Tibial artery (tissue), 4 donors: ENCODE measurements at places on chromosomes 5 and 9.

- no peak for DNase-seq
These were observed 91.5 kb downstream of the GHR start for GRCh38 chr5:42514754-42515153.

DNA sequence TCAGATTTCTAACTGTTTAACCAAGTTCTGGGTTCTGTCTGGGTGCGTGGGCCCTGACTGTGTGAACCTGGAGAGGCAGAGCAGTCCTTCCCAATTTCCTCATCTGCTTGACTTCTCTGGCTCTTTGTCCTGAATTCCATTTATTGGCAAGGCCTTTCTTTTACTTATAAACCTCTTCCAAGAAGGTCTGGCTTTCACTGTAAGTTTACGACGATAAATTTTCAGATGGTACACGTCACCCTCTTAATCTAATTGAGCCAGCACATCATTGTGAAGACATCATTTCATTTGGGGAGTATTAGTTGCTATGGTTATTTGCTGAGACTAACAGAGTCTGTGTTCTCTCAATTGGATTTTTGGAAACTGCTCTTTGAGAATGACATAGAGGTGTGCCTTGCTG is 92.4 kb downstream of the ARHGAP26 start:
- DNase-seq, result no peak

DNA sequence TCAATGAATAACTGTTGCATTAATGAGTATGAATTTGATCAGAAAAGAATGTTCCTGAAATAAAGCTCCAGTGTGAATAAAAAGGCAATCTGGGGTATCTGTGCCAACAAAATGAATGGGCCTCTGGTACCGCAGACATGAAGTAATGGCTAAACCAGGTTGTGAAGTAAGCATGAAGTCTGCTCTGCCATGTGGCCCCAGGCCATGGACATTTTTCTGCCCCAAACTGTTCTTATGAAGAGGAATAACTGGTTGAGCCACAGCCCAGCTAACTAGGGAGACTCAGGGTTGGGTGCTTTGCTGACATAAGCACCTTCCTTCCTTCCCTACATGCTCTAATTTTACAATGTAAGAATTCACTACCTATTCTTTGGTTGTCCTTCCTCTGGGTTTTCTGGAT is 147.4 kb upstream of the LRRTM2 start:
- peak; percentile 75 for DNase-seq

DNA sequence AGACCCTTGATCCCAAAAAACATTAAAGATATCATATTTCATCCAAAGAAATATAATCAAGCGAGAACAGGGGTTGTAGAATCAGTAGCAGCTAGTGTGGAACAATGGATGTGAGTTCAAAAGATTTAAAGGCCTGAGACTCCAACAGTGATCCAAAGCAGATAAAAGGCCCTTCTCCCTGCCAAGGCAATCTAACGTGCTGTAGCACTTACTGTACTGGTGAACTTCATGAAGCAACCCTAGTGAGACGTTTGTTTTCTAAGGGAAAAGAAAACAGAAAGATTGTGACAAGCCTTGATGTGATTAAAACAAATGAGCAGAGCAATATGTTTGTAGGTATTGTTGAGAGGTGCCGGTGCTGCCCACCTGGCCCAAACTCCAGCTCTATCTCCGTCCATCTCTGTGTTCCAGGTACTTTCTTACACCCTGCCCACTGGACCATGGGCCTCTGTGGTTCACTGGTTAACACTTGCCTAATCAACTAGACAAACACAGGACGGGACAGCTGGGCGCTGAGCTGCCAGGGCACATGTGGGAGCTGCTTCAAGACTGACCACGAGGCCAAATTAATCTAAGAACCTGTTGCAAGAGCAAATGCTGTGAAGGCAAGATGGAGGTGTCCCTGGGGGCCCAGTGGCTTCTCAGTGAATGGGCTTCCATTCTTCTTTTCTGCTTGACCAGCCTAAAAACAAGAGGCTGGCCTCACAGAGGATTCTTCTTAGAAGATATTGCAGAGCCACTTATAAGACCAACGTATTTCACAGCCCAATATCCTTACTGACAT is 265.5 kb downstream of the CWC27 start:
- DNase-seq, result no peak

GRCh38 chr5:16304846-16305245 is 125.3 kb upstream of the MARCHF11 start:
- no peak for DNase-seq

GRCh38 chr5:169022718-169023117 is 278.2 kb downstream of the SLIT3 start:
- DNase-seq, result no peak

DNA sequence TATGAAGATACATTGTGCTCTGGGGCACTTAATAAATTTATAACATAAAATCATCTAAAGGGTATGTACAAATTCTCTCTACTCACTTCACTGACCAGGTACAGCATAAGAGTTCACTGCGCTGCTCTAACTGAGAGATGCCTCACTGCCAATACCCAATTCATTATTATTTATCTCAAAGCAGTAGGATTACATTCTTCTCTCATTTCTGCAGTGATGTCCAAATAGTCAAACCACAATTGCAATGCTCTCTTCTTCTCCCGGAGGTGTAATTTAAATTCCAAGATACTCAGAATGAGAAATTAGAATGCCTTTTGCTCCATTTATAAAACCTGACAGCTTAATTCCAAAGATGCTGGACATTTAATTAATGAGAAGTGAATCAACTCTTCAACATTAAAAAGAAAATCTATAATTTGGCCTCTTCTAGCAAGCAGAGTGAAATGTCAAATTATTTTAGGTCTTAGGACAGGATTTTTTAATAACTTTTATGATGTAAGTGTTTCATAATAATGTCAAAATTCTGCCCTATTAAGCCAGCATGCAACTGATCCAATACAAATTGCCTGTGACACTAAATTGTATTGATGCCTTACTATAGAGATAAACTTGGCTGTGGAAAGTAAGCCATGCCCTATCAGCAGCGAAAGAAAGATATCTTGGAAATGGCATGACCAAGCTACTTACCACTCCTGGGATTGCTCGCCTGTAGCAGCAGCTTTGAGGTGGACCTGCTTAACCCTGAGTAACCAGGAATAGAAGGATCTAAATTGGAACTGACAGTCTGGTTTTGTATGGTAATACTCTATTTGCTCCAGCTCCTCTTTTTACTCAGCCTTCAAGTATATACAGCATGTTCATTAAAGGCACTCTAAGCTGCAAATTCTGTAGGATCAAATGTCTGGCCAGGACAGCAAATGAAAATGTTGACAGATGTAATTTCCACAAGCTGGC is 374.2 kb upstream of the TYRP1 start:
- no peak for DNase-seq

DNA sequence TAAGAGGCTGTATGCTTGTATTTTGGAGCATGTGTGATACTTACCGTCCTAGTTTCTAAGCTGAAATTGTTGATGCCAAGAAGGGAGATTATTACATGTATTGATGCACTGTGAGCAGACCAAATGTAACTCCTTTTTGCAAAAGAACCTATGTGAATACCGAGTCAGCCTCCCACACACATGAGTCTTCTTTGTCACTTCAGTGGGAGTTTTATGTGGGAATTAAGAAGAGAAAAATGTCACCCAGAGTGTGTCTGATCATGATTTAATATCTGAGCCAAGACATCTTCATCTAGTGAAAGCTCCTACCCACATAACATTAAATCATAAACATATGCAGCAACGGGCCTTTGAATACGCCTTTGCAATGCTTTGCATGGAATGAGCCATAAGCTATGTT is 380.3 kb upstream of the ACTBL2 start:
- DNase-seq, result no peak

DNA sequence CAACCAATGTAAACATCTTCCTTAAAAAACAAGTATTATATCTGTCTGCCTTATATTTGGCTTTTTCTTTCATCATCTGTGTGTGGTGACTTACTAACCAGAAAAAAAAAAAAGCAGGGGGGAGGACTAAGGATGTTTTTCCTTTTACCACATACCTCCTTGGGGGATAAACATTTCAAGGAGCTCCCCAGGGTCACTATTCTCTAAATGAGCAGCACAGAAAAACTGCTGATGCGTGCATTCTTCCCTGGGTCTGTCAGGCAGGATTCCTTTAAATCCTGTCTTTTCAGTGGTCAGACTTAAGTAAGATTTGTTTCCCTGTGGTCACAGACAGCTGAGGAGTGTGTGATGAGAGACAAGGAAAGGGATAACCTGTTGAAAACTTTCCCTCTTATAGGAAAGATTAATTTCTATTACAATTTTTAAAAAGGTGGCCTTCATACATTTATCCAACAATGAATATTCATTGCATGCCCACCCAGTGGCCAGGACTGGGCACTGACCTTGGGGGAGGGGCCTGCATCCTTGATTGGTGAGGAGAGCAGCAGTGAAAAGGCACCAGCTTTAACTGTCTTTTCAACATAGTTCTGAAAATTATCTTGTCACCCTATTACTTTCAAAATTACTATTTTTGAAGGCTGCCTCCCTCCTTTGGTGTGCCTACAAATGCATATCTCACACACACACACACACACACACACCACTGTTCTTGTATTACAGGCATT is 123.1 kb downstream of the TLE4 start:
- no peak for DNase-seq

DNA sequence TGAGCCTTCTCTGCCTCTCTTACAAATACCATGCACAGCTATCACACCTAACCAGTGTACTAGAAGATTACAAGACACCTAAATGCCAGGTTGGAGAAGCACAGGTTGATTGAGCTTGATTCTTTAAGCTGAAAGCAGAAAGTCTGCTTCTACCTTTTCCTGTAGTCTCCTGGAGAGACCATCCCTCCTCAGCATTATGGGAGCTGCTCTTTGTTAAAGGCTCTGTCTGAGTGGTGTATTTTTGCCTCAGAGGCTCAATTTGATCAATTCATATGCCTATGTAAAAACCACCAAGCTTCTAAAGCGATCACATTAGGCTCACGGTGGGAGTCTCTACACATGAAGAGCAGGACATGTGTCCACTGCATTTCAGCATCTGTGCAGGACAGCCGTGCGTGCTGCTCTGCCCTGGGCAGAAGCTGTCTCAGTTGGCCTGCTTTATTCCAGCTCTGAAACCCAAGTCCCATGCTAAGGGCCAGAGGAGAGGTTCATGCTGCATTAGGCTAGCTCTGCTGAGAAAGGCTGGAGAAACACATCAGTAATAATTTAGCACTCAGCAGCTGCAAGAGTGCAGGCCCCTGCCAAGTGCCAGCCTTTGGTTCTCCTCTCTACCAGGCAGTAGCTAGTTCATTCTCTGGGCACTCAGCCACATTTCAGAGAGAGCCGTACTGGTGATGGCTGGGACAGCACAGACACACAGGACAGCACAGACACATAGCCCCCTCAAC is 41.7 kb downstream of the TMEM167A start:
- no peak for DNase-seq

DNA sequence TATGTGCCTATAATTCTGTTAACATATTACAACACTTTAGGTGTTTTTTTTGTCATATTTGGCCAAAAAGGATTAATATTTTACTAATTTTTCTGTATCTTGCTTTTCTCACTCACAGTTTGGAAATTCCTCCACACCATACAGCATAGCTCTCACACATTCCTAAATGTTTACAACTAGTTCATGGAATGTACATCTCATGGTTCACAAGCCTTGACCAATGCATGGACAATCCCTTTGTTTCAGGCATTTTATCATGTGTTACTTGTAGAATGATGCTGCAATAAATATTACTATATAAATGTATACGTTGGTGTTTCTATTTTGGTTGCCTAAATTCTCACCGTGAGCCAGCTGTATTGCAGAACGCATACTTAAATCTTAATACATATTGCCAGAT is 80.5 kb upstream of the SPATA31C2 start:
- no peak for DNase-seq

DNA sequence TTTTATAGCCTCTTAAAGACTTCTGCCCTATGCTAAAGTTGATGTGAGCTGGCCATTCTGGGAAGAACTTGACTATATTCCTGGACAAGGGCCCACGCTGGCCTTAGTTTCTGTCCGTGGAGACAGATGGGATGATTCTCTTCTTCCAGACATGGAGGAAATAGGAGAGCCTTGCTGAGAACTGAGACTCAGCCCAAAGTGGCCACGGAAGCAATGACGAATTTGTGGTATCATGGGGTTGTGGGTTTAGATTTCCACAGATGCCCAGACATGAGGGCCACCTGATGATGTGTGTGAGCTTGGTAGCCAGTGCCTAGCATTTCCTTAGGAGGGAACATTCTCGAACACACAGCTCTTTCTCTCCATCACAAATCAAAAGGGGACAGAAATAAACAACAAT is 309.1 kb downstream of the NSG2 start:
- DNase-seq, result no peak

DNA sequence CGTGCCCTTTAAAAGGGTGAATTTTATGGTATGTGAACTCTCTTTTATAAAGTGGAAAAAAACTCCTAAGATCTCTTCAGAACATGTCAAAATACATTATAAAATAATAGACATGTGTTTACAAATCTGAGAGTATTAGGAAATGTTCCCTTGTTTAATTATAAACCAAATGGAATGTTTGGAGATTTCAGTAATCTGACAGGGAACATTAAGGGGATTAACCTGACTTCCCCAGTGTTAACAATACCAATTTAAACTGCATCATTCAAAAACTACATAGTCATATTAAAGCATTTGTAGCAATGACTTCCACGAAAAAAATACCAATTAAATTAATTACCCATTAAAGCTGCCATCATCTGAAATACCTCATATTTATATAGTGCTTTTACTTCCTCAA is 1.6 kb upstream of the OCLN start:
- no peak for DNase-seq

- DNase-seq, result no peak
These were observed 4.0 kb downstream of the RNF183 start for GRCh38 chr9:113298924-113299770.

- no peak for DNase-seq
These were observed 194.6 kb downstream of the CSNK1G3 start for GRCh38 chr5:123706531-123706930.
